Posterior vena cava (tissue), 2 donors: ENCODE measurements at places on chromosomes 2 and 18. TPM values are rescaled to one million over a fixed set of nuclear protein-coding genes. Genes with fewer than 3 reads are reported as not detected.

PIKFYVE gene
- total RNA-seq, result 25.4 TPM

BIN1 gene
- 49.2 TPM for total RNA-seq

SULT1C3 gene
- total RNA-seq, result not detected

TRPM8 gene
- not detected for total RNA-seq

TXNDC2 gene
- 0.29 TPM for total RNA-seq

ARHGAP25 gene
- total RNA-seq, result 10.7 TPM

GRB14 gene
- 6.2 TPM for total RNA-seq

DHRS9 gene
- 0.93 TPM for total RNA-seq

EGR4 gene
- total RNA-seq, result not detected

UCN gene
- total RNA-seq, result 0.95 TPM

MYOM1 gene
- total RNA-seq, result 32.0 TPM
